GM23248 (cell line): ENCODE measurements at places on chromosomes 13 and 19.

DNA sequence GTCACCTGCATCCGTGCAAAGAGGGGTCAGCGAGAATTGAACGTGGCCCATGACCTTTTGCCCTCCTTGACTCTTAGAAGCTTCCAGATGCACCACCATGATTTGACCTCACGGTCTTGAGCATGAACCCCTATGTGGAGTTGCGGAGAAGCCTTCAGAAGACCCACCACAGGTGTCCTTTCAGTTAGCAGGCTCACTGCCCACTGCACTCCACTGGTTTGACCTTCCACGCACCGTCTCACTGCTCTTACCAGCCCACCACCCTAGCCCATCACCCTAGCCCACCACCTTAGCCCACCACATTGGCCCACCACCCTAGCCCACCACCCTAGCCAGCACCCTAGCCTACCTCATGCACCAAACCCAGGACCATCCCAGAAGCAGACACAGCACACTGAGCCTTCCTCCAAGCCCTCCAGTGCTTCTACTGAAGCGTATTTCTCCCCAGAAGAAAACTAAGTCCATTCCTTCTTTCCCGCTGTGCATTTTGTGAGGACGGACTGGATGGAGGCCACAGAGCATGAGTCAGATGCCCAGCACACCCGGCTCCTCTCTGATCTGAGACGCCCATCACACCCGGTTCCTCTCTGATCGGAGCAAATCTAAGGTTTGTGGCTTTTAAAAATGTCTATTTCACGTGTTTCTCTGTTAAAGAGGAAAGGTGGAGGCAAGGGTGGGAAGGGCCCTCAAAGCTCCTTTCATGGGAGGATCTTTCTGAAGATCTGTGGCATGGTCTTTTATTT lies 45.8 kb downstream of the SOX1 start:
- no peak for DNase-seq
- H3K27ac ChIP-seq, result no peak overlapping the region
- H3K27me3 ChIP-seq, result no peaks in the 10 kb centered on the region
- no peaks in the 10 kb centered on the region for H3K4me1 ChIP-seq
- no peaks in the 10 kb centered on the region for H3K36me3 ChIP-seq

GRCh38 chr13:113768018-113768905 lies 9.2 kb downstream of the TMEM255B start:
- H3K4me1 ChIP-seq, result no peaks in the 10 kb centered on the region
- no peaks in the 10 kb centered on the region for H3K27me3 ChIP-seq
- no peak overlapping the region for H3K27ac ChIP-seq
- H3K36me3 ChIP-seq, result no peaks in the 10 kb centered on the region
- no peak for DNase-seq

- peak overlapping the region; percentile 19 for H3K4me3 ChIP-seq
- no peaks in the 10 kb centered on the region for H3K27me3 ChIP-seq
- H3K36me3 ChIP-seq, result no peaks in the 10 kb centered on the region
- H3K4me1 ChIP-seq, result peaks cover 62% of the 10 kb centered on the region
- peak overlapping the region; percentile 47 for H3K27ac ChIP-seq
- DNase-seq, result peak; percentile 63
These were observed 19.1 kb upstream of the KCTD4 start for GRCh38 chr13:45219938-45220375.

DNA sequence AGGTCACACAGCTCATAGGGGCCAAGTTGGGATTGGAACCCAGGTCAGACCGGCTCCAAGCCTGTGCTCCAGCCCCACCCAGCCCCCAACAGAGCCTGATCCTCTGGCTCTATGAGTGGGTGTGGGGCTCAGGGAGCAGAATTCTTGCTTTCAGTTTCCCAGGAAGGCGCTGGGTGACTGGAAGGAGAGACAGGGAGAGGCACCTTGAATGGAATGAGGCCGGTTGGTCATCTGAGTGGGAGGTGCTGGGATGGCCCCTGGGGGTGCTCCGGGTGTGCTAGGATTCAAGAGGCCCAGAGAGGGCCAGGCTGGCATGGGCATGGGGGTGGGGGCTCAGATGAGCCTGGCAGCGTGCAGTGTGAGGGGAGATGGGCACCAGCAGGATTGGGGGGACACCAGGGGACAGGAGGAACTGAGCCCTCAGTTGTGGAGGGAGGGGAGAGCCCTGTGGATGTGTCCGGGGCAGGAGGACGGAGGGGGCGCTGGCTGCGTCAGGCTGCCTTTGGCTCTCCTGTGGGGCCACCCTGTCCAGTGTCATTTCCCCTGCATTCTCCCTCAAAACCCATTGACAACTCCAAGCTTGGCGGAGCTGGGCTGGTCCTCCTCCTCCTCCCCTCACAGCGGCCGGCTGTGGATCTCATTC lies 31.2 kb upstream of the ANKRD10 start:
- H3K4me1 ChIP-seq, result peaks cover 7% of the 10 kb centered on the region
- H3K27ac ChIP-seq, result no peak overlapping the region
- H3K36me3 ChIP-seq, result no peaks in the 10 kb centered on the region
- DNase-seq, result no peak
